ENCODE measurements at places on chromosomes 2 and 18.

DNA sequence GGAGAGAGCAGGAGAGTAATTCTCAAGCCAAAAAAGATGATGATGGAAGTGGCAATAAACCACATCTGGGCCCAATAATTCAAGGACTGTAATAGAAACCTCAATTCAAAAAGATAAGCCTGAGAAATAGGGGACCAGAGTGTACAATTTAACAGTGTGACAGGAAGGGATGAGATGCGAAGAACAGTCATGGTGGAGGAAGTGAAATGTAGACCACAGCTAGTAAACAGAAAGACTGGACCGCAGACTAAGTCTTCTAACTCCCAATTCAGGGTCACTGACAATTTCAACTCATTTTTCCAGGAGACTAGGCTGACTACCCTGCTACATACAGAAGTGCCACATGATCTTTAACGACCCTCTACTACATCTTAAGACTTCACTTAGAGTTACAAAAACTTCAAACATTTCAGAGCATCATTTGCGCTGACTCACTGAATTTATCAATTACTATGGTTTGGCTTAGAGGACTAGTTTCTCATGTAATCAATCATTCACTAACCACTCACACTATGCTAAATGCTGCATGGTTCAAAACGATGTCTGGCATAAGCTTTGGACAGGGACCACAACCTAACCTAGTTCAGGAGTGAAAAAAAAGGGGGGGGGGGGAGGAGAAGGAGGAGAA lies 9.0 kb downstream of the CUL3 start:
- no peak for DNase-seq

DNA sequence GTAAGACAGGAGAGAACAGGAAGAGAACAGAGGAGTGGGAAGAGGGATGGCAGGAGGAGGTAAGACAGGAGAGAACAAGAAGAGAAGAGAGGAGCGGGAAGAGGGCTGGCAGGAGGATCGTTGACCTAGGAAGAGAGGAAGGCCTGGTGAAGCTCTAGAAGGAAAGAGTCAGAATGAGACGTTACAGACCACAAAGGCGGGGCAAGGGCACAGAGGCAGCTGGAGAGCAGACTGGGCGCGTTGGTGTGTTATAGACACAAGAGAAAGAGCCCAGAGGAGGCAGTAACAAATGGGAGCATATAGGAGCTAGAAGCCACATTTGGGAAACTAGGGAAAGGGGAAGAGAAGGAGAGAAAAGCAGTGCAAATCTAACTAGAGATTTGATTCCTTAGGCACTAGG lies 26.6 kb downstream of the PTRHD1 start:
- no peak for DNase-seq

GRCh38 chr2:98538280-98539041 lies 69.9 kb downstream of the COA5 start:
- DNase-seq = no peak

- DNase-seq = no peak
Measured at GRCh38 chr2:10473121-10473756, 25.1 kb upstream of the ODC1 start.

DNA sequence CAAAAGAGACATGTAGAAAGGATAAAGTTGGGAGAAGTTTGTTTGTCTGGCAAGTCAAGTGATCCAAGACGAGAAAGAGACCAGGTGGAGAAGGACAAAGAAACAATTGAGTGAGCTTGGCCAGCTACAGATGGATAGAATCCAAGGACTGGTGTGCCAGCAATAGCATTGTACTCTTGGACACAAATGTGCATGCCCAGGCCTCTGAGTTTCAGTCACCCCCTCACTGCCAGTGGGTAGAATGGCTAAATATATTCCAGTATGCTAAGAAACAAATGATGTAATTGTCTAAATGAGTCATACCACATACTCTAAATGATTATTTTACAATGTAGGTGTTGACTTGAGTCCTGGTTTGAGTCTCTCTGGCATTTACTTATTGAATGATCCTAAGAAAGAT lies 881.3 kb downstream of the LRRTM4 start:
- DNase-seq = no peak

GRCh38 chr2:155391613-155392130 lies 693.2 kb downstream of the KCNJ3 start:
- DNase-seq = no peak

DNA sequence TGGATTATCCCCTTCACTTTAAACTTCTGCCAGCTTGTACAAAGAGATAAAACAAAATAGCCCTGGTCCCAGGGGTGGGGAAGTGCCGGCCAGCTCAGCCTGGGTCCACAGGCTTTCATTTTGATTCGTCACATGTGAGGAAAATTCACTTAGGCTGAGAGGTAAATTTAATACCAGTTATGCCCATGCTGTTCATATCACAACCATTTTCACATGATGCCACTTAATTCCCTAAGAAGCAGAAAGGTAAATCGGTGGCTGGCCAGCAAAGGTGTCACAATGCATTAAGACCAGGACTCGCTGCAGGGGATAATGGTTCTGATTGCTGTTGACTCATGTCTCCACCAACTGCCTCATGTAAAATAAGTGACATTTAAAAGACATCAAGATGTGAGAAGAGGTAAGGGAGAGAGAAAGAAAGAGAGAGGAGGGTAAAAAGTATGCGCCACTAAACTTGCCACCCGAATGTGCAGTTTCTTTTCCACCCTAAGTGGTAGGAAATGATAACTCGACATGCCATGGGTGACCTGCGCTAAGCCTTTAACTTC lies 261.0 kb upstream of the SIX3 start:
- no peak for DNase-seq

- no peak for DNase-seq
Measured at GRCh38 chr2:34831096-34831495, 1232.0 kb upstream of the FAM98A start.

- DNase-seq = no peak
Measured at GRCh38 chr2:216694082-216694825, 1.1 kb downstream of the IGFBP5 start.

- DNase-seq = no peak
Measured at GRCh38 chr2:198401644-198402043, 597.3 kb downstream of the PLCL1 start.

- DNase-seq = no peak
Measured at GRCh38 chr2:21676676-21677075, 552.9 kb downstream of the TDRD15 start.

DNA sequence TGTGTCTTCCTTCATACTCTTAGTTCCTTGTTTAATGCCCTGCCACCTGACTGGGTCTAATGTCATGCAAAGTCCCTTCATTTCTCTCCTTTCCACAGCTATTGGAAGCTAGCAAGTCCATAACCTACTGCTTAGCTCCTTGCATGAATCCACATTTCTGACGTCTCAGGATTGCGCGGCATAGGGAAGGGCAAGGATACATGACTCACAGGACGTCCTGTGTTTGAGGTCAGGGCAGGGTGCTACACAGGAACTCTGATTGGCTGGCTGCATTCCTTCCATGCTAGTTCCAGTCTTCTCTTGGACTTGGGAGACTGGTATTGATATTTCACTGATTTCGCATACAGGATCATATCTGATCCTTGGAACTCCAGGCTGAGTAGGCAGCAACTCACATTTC lies 137.9 kb downstream of the CDH2 start:
- DNase-seq = no peak

DNA sequence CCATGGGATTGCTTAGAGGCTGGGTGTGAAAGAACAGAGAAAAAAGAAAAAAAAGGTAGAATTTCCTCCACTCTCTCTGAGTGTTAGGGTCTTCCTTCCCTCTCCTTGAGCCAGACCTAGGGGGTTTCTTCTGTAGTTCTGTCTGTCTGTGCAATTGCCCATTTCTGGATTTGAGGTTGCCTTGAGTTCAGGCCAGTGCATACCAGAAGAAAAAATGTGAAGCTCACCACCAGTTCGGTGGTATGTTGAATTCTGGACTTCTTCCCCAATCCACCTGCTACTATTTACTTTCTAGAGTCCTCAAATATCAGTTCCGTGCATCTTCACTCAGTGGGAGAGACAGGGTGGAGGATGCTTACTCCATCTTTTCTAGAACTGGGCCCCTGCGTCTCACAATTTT lies 15.3 kb upstream of the SELENOI start:
- DNase-seq = no peak
